Hair follicular keratinocyte (primary cell): ENCODE measurements at places on chromosomes 1 and 21. TPM values are rescaled to one million over a fixed set of nuclear protein-coding genes. Genes with fewer than 3 reads are reported as not detected.

The CYP2J2 gene
- 2.4 and 3.5 TPM in 2 replicates for total RNA-seq

The NBPF4 gene
- not detected in 2 replicates for total RNA-seq

The LORICRIN gene
- total RNA-seq, result not detected in 2 replicates

The TMEM269 gene
- not detected in 2 replicates for total RNA-seq

The HFM1 gene
- total RNA-seq, result not detected in 2 replicates

The KIF26B gene
- total RNA-seq, result 0.95 and 3.2 TPM in 2 replicates

The UMODL1 gene
- not detected in 2 replicates for total RNA-seq

The GIPC2 gene
- 1.9 and 3.0 TPM in 2 replicates for total RNA-seq

The APCS gene
- total RNA-seq, result not detected in 2 replicates

The LCE2A gene
- total RNA-seq, result not detected in 2 replicates

The LCE2B gene
- not detected in 2 replicates for total RNA-seq

The CELA3A gene
- total RNA-seq, result not detected in 2 replicates

The RXFP4 gene
- 0.23 TPM in 1 of 2 replicates, not detected in the other for total RNA-seq

The EPHA2 gene
- 110 and 129 TPM in 2 replicates for total RNA-seq

The MEX3A gene
- total RNA-seq, result 1.8 and 2.0 TPM in 2 replicates

The SPRR2G gene
- total RNA-seq, result not detected in 2 replicates

The TOMM40L gene
- 10.1 and 16.2 TPM in 2 replicates for total RNA-seq

The HAO2 gene
- not detected in 2 replicates for total RNA-seq

The UBL4B gene
- not detected in 2 replicates for total RNA-seq

The FCAMR gene
- not detected in 2 replicates for total RNA-seq

The CD247 gene
- not detected in 2 replicates for total RNA-seq

The XCL2 gene
- total RNA-seq, result not detected in 2 replicates

The LRRC53 gene
- not detected in 2 replicates for total RNA-seq

The OLFML3 gene
- total RNA-seq, result 0.31 and 1.4 TPM in 2 replicates

The GSTM5 gene
- total RNA-seq, result not detected in 2 replicates

The AK2 gene
- 213 and 323 TPM in 2 replicates for total RNA-seq

The TIMM17A gene
- total RNA-seq, result 50.1 and 69.7 TPM in 2 replicates

The F5 gene
- not detected in 2 replicates for total RNA-seq

The C2CD2 gene
- total RNA-seq, result 12.9 and 14.5 TPM in 2 replicates

The SLC35F3 gene
- 8.3 and 10.9 TPM in 2 replicates for total RNA-seq

The SHISAL2A gene
- not detected in 2 replicates for total RNA-seq

The RAD54L gene
- 3.1 and 7.3 TPM in 2 replicates for total RNA-seq

The TNFRSF18 gene
- not detected in 2 replicates for total RNA-seq

The FCGR1A gene
- total RNA-seq, result not detected in 2 replicates

The S100A7A gene
- total RNA-seq, result under 0.01 TPM in 1 of 2 replicates, not detected in the other

The IFI44L gene
- 0.08 and 0.53 TPM in 2 replicates for total RNA-seq

The MNDA gene
- not detected in 2 replicates for total RNA-seq

The ETV3L gene
- total RNA-seq, result not detected in 2 replicates

The CTXND2 gene
- not detected in 2 replicates for total RNA-seq
